ENCODE measurements at places on chromosomes 3 and 15.
A peak's percentile ranks its signal among the peaks of the same experiment; 100 is the strongest.

GRCh38 chr3:61464518-61465140 lies 96.7 kb upstream of the PTPRG start:
- no peak for DNase-seq

DNA sequence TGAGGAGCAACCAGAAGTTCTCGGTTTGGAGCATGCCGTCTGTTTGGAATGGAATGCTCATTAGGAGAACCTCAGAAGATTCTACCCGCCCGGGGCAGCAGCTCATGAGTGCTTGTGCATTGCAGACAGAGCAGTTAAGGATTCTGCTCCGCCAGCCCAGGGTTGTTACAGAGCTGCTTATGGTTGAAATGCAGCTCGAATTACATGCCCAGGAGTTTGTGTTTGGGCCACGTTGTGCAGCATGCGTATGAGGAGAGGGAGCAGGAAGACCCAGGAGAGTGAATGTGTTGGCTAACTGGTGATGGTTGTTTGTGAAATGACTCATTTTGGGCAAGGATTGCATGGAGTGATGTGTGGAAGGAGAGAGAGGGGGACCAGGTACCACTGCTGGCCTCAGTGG lies 9.0 kb downstream of the FGD5 start:
- DNase-seq = no peak

DNA sequence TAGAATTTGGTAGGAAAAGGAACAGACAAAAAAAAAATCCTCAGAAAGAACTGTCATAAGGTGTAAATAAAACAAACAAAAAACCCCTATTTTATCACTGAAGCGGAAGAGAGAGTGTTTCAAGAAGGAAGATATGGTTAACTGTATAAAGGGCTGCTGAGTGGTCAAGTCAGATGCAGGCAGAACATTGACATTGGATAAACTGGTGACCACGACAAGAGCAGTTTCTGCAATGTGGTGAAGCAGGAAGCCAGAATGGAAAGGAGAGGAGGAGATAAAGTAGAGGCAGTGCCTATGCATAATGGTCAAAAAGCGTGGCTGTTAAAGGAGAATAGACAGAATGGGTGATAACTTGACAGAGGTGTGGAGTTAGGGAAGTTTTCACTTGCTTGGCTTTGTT lies 75.3 kb downstream of the CYP19A1 start:
- no peak for DNase-seq

DNA sequence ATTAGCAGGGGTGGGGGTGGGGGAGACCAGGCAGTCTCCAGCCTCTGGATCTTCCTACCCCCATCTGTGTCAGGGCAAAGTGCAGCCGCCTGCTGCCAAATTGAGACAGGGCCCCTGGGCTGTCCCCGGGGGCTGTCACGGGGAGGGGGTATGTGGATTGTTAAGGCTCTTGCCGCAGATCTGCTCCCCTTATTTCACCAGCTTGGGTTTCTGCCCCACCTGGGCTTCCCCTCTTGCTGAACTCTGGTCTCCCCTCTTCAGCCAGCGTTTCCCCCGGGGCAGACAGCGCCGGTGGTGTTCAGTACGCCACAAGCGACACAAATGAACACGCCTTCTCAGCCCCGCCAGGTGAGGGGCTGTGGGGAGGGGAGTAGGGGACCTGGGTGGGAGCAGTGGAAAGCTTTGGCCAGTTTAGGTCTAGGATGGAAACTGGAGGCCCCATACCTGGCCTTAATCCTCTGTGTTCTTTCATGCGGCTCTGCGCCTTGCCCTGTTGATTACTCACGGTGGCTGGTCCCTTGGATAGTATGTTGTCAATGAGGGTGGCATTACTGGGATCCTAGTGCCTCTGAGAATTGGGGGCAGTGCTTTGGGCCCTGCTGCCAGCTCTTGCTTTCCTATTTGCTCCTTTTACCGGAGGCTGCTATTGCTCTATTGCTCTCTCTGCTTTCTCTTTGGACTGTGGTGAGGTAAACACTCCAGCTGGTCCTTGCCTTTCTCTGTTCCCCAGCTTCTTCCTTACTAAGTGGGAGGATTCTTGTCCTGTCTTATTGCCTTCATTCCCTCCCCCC lies 1.7 kb downstream of the EIF4G1 start:
- DNase-seq = no peak

- no peak for DNase-seq
Measured at GRCh38 chr15:98069256-98069655, 108.8 kb downstream of the ARRDC4 start.

DNA sequence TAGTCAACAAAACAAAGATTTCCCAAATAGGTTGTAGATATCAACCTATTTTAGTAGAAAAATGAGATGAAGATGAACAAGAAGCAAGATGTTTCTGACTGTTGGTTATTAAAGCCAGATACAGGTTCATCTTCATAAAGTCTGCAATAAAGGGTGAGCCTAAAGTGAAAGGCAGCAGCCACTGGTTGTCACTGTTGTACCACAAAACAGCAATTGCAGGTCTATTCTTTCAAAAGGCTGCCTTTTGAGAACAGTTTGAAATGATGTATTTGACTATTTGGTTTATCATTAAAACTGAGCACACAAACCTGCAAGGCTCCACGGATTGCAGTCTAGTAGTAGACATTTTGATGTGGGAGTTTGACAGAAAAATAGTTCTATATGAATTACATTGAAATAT lies 543.4 kb downstream of the GBE1 start:
- DNase-seq = no peak

DNA sequence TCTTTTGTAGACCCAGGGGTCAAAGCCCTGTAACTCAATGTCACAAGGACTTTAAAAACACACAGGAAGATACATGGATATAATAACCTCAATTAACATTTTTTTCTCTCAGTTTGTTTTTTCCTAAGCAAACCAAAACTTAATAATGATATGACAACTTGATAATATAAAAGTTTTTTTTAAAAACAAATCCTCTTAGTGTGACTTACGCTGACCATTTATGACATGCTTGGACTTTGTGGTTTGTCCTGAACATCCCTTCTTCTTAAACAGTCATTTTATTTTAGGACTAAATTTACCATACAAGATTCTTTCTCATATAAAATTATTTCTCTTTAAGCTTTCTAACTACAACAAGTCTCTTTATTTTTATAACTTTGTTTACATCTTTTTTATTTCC lies 25.4 kb upstream of the FAM3D start:
- DNase-seq = no peak

GRCh38 chr3:20561166-20561565 lies 375.2 kb upstream of the SGO1 start:
- DNase-seq = no peak

- DNase-seq = no peak
Measured at GRCh38 chr3:155863072-155863784, 7.2 kb upstream of the GMPS start.

DNA sequence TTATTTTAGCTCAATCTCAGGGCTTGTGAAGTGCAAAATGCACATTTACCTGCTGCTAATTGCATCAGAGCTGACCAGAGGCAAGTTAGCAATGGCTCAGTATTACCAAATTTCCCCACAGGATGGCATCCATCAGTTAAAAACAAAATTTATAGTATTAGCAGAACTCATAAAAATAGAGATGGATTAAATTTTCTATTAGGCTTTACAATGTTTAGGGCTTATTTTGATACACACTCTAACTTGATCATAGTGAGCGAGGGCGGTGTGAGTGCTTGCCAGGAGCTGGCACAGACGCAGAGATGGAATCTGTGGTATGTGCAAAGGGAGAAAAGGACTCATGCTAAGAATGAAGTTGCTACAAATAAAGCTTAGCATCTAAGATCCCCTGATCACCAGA lies 241.0 kb downstream of the NSUN3 start:
- DNase-seq = no peak

GRCh38 chr3:126630020-126630419 lies 24.9 kb downstream of the TXNRD3 start:
- no peak for DNase-seq

GRCh38 chr3:13240928-13241618 lies 167.8 kb upstream of the IQSEC1 start:
- DNase-seq = no peak

- no peak for DNase-seq
Measured at GRCh38 chr3:175238801-175239200, 379.7 kb downstream of the NAALADL2 start.

- DNase-seq = no peak
Measured at GRCh38 chr3:151145713-151146070, 57.3 kb downstream of the GPR171 start.

- no peak for DNase-seq
Measured at GRCh38 chr3:114624571-114625181, 330.8 kb downstream of the TIGIT start.

DNA sequence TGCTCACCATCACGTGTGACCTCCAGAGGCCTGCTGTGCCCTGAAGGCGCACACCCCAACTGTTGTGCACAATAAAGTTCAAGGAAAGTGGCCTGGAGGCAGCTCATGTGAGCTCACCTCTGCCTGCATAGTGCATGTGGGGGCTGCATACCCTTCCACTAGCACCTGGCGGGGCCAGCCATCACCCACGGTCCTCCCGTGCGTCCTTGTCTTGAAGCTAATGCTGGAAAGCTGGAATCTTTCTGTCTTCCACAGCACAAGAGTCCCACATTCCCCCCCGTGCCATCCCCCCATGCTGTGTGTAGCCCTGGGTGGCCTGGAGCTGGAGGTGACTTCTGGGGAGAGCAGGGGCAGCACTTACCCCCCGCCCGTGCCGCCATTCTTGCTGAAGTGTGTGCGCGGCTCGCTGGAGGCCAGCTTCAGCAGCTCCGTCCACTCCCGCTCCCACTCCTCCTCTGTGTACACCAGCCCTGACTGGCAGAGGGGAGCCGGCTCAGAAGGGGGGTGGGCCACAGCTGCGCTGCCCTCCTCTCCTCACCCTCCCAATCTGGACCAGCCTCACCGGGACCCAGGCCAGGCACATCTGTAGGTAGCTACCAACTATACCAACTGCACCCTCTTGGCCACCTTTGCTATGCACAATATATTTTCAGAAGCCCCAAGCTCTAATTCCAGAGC lies 199.5 kb downstream of the KLF13 start:
- DNase-seq = no peak

DNA sequence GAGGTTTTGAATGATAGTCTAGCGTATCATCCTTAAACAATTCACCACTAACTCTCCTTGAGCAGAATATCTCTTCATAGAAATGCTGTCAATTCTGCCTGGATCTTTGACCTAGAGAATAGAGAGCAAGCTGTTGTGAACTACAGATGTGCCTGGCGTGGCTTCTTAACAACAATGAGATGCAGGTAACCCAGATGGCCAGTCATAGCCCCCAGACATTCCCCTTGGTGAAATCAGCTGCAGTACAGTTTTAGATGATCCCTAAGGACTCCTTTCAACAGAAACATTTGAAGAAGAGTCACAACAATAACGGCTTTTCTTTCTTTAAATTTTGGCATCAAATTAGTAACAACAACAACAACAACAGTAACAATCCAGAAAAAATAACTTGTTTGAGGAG lies 1041.3 kb downstream of the ROBO1 start:
- DNase-seq = no peak

GRCh38 chr15:54298396-54298795 lies 320.2 kb downstream of the UNC13C start:
- no peak for DNase-seq

GRCh38 chr3:186520957-186521842 lies 23.0 kb downstream of the CRYGS start:
- DNase-seq = no peak

DNA sequence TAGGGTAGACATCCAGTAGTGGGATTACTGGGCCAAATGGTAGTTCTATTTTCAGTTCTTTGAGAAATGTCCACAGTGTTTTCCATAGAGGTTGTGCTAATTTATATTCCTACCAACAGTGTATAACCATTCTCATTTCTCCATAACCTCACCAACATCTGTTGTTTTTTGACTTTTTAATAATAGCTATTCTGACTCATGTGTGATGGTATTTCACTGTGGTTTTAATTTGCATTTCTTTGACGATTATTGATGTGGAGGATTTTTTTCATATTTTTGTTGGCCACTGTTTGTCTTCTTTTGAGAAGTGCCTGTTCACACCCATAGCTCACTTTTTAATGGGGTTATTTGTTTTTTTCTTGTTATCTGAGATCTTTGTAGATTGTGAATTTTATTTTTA lies 125.2 kb downstream of the CFAP20DC start:
- DNase-seq = no peak

GRCh38 chr3:50545781-50546180 lies 21.8 kb downstream of the C3orf18 start:
- DNase-seq = no peak

GRCh38 chr15:69462493-69463181 lies 10.0 kb downstream of the RPLP1 start:
- DNase-seq = peak; percentile 86

DNA sequence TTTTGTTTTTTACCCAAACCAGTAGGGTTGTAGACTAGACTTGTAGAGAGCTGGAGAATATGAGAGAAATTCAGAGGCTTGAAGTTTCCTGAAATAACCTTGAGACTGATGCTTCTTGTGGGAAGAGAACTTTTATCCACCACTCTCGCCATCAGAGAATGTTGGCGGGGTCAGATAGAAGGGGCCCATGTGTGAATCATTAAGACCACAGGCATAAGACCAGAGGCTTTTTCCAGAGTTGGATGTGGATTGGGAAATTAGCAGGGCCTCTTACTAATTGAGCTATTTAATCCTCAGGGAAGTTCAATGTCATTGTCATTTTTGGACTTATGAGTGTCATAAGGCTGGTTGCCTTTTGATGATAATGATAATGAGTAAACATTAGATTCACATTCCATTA lies 246.9 kb upstream of the THRB start:
- DNase-seq = no peak

- DNase-seq = no peak
Measured at GRCh38 chr3:193794002-193794881, 201.2 kb downstream of the OPA1 start.

- no peak for DNase-seq
Measured at GRCh38 chr15:75884041-75884440, 19.6 kb upstream of the FBXO22 start.

All from activated naive CD8-positive, alpha-beta T cell treated with anti-CD3 and anti-CD28 coated beads, Interleukin-2, amount 50 U/mL, for 16 hours (primary cell).